Omental fat pad (tissue), 4 donors: ENCODE measurements at places on chromosomes 5 and 9.

DNA sequence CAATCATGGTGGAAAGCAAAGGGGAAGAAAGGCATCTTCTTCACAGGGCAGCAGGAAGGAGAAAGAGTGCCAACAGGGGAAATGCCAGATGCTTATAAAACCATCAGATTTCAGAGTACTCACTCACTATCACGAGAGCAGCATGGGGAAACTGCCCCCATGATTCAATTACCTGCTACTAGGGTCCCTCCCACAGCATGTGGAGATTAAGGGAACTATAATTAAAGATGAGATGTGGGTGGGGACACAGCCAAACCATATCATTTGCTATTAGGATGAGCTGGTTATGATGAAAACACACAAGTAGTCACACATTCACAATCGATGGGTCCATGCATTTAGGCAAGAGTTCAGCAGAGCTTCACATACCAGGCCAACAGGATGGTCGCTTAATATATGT is 469.0 kb downstream of the PDE4D start:
- no peak for DNase-seq

GRCh38 chr5:111122398-111122797 is 30.2 kb downstream of the WDR36 start:
- no peak for DNase-seq

DNA sequence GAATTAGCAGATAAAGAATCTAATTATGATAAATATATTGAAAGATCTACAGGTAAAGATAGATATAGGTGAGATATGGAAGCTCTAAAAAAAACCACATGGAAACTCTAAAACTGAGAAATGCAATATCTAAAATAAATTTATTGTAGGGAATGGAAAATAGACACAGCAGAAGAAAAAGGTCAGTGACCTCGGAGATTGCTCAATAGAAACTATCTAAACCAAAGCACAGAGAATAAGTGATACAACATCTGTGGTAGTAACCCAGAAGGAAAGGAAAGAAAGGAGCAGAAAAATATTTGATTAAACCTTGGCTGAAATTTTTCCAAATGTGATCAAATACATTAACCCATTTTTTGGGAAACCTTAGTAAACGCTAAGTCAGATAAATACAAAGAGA is 43.1 kb upstream of the GLIPR2 start:
- no peak for DNase-seq

DNA sequence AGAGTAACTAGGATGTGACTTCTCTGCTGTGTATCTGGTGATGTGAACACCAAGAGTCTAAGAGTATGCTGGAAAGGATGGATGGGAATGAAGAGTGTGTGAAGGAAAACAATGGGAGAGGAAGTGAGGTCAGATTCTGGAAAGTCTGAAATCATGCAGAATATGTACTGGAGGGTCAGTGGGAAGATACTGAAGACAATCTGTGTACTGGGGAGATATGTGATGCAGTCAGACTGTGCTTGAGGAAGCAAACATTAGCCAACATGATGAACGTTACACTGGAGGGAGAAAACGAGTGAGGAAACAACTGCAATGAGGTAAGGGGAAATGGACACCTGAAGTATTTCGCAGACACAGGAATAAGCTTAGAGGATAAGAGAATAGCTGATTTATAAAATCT is 105.7 kb downstream of the NR3C1 start:
- no peak for DNase-seq

DNA sequence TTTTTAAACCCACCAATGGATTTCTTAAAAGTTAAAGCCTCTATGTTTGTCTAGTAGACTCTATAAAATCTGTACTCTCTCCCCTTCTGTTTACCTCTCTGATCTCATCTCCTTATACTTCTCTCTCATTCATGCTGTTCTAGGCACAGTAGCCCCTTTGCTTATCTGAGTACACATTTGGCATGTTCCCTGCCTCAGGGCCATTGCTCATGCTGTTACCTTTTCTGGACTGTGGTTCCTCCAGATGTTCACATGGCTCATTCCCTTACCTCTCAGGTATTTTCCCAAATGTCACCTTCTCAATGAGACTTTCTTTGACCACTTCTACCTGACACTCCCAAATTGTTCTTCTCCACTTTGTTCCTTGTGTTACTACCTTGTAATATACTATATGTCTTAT is 176.1 kb downstream of the CWC27 start:
- no peak for DNase-seq
